ENCODE measurements at places on chromosomes 11 and 22.

GRCh38 chr11:89016214-89016613 is 49.6 kb downstream of the GRM5 start:
- DNase-seq: no peak

DNA sequence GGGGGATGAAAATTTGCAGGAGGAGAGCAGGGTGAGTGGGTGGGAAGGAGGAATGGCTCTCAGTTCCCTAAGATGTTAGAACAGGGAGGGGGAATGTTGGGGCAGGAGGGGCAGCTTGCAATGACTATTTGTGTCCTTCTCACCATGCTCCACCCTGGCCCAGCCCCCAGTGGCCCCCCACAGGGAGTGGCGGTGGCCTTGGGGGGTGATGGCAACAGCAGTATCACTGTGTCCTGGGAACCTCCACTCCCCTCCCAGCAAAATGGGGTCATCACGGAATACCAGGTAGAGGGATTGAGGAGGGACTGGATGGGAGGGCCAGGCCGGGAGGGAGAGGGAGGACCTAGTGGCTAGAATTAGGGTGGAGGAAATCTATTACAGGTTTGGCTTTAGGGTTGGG is 10.2 kb downstream of the ROBO3 start:
- no peak for DNase-seq

GRCh38 chr11:72864702-72865655 is 50.8 kb downstream of the ATG16L2 start:
- no peak for DNase-seq

DNA sequence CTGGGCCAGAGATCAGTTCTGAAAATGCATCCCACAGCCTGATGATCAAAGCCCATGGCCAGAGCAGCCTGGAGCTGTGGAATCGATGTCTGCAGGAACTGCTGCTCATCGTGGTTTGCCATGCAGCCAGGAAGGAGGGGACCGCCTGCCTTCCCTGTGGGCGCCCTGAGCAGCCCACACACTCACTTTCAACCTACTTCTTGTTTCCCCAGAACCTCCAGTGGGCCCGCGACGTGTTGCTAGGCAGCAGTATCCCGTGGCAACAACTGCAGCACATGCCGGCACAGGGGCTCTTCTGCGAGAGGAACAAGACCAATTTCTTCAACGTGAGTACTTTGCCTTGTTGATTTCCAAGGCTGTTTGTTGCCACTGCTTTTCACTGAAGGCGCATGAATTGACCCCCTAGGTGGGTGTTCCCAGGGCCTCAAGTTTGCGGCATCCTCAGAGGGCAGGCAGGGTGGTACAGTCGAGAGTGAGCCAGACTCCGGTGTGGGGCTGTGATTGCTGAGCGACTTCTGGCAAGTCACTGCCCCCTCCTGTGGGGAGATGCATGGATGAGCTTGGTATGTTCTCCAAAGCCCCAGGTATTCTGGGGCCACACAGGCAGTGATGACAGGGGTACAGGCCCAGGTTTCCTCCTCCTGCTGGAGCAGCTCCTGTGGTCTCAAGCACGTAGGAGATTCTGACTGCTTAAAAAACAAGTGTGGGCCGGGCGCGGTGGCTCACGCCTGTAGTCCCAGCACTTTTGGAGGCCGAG is 47.0 kb upstream of the SUSD2 start:
- DNase-seq: no peak

- no peak for DNase-seq
Measured at GRCh38 chr11:26896719-26897118, 97.2 kb upstream of the FIBIN start.

DNA sequence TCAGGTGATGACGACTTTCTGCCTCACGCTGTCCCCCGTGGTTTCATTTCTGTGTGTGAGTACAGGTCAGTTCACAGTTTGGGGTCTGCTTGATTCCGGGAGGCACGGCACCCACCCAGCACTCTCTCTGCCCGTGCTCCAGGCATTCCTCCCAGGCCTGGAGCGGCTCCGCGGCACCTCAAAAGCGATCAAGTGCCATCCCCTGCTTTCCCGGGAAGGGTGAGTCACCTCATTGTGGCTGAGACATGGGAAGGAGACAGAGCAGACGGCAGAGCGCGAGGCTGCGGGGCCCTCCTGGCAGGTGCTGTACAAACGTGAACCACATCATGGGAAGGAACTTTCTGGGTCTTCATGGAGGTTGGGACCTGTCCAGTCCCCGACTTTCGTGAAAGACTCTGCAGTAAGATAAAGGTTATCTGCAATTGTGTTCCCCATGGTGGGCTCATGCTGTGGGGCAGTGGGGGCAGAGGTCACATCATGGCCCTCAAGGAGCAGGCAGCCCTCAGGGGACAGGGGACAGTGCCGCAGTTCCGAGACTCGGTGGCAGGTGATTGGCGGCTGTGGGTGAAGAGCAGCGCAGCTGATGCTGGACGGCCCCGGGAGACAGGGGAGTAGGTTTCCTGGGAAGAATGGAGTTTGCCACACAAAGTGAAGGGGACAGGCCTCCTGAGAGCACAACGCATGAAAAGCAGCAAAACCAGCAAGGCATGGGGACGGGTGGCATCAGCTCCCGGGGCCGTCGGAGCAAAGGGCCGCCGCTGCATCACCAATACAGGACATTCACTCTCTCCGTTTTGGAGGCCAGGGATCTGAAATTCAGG is 65.3 kb downstream of the CELSR1 start:
- no peak for DNase-seq

All from HEK293T (cell line).